ENCODE measurements at places on chromosomes 1 and 21.

DNA sequence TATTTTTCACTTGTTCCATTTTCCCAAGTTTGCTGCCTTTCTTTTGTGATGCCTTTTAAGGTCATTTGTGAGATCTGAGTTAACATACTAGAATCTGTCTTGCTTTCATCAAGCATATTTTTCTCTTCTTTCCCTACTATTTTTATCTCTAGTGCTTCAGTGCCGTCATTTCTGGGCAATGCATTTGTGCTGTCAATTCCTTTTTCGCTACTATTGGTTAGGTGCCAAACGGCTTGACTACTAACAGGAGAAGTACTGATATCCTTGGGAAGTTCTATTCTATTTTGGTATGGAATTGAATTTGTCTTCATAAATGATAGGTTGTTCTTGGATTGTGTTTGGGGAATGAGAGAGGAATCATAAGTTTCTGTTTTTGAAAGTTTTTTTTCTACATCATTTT, 42.2 kb downstream of the LRRC53 start:
- DNase-seq, result no peak

- no peak for DNase-seq
Measured at GRCh38 chr1:58887059-58887458, 103.2 kb upstream of the JUN start.

GRCh38 chr1:119045096-119045746, 57.1 kb upstream of the TBX15 start:
- DNase-seq, result no peak

DNA sequence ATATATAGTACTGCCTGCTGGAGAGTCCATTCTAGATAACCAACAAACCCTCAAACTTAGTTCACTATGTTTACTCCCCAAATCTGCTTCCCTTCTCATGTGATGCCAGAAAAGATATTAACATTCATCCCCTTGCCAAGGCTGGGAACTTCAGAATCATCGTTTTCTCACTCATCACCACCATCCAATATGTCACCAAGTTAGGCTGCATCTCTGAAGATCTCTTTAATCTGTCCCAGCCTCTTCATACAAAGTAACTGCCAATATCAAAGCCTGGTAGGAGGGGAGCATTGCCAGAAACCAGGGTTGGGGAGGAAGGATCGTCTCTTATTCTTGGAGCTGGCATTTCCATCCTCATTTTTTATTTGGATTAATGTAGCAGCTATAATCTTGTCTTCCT, 71.6 kb downstream of the XCL2 start:
- DNase-seq, result no peak

GRCh38 chr1:159700312-159700711, 14.1 kb downstream of the CRP start:
- no peak for DNase-seq

Data from CD4-positive, alpha-beta T cell treated with Interleukin-2 at 100 ng/mL for 4 hours (primary cell).